ENCODE measurements at places on chromosomes 12 and 14.

- no peak for DNase-seq
Observed at GRCh38 chr14:23895480-23895879, 58.1 kb upstream of the DHRS4 start.

- DNase-seq, result no peak
Observed at GRCh38 chr12:68479261-68479895, 131.3 kb upstream of the RAP1B start.

GRCh38 chr12:26150736-26151450 lies 26.1 kb upstream of the BHLHE41 start:
- no peak for DNase-seq

GRCh38 chr14:98070536-98070935 lies 1201.5 kb downstream of the BCL11B start:
- DNase-seq, result no peak

- no peak for DNase-seq
Observed at GRCh38 chr14:96934638-96935330, 137.6 kb downstream of the VRK1 start.

- no peak for DNase-seq
Observed at GRCh38 chr12:102527171-102527720, 46.9 kb upstream of the IGF1 start.

DNA sequence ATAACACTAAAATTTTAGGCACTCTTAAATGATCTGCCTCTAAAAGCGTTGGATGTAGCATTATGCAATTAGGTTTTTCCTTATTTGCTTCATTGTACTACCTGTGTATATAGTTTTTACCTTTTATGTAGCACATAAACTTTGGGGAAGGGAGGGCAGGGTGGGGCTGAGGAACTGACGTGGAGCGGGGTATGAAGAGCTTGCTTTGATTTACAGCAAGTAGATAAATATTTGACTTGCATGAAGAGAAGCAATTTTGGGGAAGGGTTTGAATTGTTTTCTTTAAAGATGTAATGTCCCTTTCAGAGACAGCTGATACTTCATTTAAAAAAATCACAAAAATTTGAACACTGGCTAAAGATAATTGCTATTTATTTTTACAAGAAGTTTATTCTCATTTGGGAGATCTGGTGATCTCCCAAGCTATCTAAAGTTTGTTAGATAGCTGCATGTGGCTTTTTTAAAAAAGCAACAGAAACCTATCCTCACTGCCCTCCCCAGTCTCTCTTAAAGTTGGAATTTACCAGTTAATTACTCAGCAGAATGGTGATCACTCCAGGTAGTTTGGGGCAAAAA lies 4.1 kb downstream of the CDKN1B start:
- no peak for DNase-seq

GRCh38 chr12:49223590-49224369 lies 34.9 kb upstream of the TUBA1A start:
- DNase-seq, result no peak

DNA sequence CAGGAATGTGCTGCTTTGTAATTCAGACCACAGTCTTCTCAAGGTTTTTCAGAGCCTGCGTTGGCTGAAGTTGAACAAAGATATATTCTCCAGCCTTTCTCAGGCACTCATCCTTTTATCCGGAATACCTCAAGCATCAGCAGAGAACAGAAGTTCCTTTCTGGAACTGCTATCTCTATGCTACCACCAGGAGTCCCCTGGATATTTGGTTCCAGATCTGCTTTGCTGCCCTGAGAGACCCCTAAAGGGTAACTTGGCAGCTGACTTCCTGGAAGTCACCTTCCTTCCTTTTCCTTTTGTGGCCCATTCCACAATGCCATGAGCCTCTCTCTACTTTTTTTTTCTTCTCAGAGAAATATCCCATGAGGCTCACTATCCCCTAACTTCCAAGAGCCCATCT lies 188.2 kb downstream of the PLCZ1 start:
- no peak for DNase-seq

DNA sequence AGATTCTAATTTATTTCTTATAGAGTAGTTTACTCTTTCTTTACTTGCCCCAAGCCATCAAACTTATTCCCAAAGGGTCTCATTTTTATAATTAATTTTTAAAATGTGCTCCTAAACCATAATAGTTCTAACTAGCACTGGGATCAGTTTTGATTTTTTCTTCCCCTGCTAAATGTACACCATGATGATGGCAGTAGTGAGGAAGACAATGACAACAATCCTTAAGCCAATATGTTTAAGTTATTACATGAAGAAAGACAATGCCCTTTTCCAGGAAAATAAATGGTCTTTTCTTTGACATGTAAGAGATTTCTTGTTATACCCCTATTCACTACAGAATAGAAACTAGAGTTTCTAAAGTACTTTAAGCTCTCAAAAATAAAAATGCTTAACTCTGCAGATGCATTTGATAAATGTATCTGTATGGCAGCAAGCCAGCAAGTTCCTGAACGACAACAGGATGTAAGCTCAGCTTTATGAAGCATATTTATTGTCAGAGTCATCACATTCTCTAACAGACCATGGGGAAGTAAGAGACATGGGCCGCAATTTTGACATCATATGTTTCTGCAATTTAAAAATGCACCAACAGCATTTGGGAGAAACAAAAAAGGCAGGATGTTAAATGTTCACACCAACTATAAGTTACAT lies 36.0 kb upstream of the SNX6 start:
- DNase-seq, result no peak

DNA sequence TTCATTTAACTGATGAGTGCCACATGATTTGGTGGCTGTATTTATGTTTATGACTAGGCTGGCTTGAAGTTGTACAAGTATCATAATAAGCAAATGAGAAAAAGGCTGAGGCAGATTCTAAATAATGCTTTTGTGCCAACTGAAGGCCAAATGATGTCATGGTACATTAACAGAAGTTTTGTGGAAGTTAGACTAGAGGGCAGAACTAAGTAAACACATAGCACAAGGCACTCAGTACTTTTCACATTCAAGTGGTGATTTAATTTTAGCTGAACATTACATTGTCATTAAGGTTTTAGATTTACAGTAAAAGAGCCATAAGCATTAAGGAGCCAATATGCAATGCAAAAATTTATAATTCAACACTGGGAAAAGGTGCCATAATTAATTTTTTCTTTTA lies 21.1 kb downstream of the PPP1CC start:
- no peak for DNase-seq

- no peak for DNase-seq
Observed at GRCh38 chr14:99650189-99650588, 5.3 kb downstream of the HHIPL1 start.

GRCh38 chr12:62371661-62372060 lies 95.0 kb upstream of the MON2 start:
- no peak for DNase-seq

DNA sequence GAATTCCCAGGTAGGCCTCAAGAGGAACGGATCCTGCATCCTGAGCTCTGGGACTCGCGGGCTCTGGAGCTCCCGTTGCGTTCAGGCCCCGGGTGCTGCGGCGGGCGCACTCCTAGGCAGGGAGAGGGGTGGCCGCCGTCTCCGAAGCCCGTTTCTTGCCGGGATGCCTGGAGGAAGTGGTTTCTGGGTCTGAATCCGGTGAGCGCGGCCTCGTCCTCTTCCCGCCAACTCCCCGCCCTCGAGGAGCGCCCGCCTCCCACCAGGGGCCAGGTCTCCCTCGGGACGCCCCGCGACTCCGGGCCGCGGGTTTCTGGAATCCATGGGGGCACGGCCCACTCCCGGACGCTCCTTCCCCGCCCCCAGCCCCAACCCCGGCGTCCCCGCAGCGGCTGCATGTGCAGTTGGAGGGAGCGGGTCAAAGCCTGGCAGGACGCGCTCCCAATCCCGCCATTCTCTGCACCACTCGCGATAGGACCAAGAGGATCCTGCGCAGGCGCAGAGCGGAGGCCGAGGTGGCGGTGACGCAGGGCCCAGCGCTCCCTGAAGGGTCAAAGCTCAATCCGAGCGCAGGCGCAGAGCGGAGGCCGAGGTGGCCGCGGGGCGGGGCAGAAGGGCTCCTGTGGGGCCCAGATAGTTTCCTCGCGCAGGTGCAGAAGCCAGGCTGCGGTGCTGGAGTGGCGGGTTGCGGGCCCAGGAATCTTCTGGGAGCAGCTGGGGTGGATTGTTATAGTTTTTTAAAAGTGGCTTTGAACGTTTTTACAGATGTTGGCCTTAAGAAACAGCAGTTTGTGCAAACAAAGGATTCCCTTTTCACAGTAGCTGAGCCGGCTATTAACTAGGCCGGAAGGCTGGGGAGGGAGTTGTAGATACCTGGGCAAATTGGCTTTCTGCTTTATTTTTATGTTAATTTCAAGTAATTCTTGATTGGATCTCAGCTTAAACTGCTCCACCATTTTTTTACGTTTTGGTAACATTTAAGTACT lies 796.4 kb downstream of the AACS start:
- no peak for DNase-seq

DNA sequence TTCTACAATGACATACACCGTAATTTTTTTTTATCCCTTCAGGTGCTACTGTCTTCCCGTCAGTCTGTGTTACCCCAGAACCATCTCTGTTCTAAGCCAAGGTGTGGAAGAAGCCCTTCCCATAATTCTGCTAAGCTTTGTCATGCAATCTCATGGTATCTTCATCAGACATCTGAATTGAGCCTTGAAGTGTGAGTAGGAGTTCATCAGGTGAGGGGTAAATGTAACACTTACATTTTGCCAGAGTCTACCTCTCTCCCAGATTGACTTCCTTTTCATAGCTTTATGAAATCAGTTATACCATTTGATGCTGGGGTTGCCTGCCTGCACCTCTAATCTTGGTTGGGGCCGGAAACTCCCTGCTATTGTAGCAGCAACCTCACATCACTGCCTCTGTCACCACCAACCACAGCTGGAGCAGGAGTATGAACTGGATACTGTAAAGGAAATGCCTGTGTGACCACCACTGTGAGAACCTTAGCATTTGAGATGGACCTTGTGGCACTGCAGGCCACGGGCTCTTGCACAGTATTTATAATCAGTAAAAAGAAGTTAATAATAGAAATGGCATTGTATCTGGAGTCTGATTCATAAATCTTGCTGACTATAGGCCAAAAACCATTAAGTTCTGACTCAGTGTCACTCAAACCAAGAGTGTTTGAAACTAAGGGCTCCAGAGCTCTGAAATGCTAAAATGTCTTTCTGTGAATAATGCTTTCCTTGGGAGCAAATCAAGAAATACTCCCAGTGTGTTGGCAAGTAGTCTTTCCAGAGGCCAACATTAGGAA lies 58.7 kb upstream of the STK38L start:
- peak; percentile 42 for DNase-seq

- no peak for DNase-seq
Observed at GRCh38 chr14:98507264-98507663, 764.7 kb downstream of the BCL11B start.

- no peak for DNase-seq
Observed at GRCh38 chr14:72921396-72921795, 4.9 kb upstream of the DCAF4 start.

All from GM20000 (cell line).